ENCODE measurements at places on chromosomes 5 and 9.

- no peak for DNase-seq
These were observed 191.0 kb downstream of the CACNA1B start for GRCh38 chr9:138068601-138069035.

DNA sequence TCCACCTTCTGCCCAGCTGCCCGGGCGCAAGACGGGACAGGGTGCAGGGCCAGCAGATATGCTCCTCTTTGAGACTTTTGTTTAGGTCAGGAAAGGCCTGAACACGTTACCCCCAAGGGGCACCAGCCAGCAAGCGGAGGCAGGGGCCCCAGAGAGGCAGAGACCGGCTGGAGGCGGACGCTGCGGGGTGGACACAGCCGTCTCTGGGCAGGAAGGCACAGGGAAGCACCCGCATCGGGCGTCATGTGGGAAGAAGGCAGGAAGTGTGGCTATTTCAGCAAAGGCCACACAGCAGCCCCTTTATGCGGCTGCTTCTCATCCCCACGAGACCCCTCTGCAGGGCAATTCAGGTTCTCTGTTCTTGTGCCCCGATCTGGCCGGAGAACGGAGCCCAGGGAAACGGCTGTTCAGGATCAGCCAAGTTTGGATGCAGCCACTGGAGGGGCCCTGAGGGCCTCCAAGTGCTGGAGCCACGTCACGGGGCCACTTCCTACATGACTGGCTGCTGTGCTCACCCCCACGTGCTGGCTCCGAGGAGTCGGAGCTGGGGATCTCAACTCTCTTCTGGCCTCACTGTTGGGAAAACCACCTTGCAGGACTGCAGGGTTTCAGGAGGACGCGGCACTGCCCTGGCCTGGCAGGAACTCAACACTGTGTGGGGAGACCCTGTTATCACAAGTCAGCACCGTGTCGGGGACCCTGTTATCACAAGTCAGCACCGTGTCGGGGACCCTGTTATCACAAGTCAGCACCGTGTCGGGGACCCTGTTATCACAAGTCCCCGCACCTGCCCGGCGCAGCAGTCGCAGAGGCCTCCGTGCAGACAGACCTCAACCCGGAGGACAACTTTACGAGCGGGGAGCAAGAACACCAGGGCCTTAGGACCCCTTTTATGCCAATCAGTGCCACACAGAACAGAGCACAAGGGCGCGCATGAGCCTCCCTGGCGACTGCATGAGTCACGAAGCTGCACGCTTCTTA lies 44.4 kb downstream of the SLC12A7 start:
- DNase-seq: no peak

DNA sequence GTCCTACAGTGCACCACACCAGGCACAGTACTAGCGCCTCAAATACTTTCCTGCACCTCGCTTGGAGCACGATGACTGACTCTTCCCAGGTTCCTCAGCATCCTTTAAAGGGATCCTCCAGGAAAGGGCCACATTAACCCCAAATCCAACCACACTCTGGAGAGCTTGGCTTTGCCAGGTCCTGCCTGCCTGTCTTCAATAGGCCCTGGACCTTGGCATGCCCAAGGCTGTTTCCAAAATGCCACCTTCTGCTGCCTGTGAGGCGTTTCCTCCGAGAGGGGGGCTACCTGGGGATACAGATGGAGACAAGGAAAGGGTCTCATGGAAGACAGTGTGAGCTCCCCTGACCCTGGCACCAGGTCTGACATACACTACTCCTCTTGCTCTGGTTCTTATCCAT lies 169.9 kb downstream of the DAB2IP start:
- DNase-seq: no peak

- DNase-seq: no peak
These were observed 2.5 kb downstream of the IL33 start for GRCh38 chr9:6218099-6218502.

DNA sequence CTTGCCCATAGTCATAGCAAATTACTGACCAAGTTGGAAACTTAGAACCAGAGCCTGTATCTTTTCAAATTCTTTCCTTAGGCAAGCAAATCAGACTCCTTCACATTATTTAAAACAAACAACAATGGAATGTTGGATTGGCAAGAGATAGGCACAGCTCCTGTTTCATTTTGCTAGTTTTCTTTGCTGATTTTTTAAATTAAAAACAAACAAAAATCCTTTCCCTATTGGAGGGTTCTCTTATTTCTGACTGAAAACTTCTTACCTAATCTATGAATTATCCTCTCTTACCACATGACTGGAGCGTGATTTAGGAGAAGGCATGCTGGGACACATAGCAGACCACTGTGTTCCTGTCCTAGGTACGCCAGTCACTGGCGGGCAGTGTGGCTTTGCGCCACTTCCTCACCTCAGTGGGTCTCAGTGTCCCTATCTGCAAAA lies 63.0 kb downstream of the TTC39B start:
- DNase-seq: no peak

DNA sequence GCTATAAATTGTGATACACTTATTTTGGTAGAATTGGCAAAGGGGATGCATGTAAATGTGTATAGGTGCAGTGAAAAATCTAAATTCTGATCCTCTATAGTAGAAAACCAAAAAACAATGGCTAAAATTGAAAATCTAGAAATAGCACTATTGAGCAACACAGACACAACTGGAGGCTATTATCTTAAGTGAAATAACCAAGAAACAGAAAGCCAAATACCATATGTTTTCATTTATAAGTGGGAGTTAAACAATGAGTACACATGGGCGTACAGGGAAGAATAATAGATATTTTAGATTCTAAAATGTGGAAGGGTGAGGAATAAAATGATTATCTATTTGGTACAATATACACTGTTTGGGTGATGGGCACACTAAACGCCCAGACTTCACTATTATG lies 183.2 kb upstream of the TUSC1 start:
- no peak for DNase-seq

DNA sequence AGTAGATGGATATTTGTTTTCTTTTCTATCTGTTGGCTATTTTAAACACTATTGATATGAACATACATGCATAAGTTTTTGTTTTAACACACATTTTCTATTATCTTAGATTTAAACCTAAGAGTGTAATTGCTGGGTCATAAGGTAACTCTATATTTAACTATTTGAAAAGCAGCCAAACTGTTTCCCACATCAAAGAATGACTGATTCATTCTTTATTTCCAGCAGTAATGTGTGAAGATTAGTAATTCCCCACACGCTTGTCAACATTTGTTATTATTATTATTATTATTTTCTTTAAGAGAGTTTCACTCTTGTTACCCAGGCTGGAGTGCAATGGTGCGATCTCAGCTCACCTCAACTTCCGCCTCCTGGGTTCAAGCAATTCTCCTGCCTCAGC lies 1495.8 kb downstream of the EFNA5 start:
- DNase-seq: no peak

- no peak for DNase-seq
These were observed 3.0 kb downstream of the HARS2 start for GRCh38 chr5:140694276-140694675.

- no peak for DNase-seq
These were observed 697 bp downstream of the SLC1A1 start for GRCh38 chr9:4490705-4491625.

DNA sequence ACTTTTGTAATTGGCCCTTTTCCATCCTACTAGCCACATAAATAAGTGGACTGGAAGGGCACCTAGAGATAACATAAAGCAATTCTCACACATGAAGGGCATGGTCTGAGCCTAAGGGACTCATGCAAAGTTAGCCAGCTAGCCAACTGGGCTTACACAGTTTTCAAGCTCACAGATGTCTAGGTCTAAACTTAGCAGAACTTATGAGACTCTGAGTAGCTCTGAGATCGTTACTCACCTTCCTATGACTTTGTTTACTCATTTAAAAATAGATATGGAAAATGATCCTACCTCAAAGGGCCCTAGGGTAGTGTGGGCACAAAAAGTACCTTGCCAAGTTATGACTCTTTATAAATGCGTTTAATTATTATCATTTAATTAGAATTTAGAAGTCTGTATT lies 410.4 kb upstream of the MPDZ start:
- no peak for DNase-seq

GRCh38 chr9:110752766-110753165 lies 84.2 kb downstream of the MUSK start:
- DNase-seq: no peak

GRCh38 chr9:33880211-33881089 lies 63.5 kb downstream of the UBE2R2 start:
- DNase-seq: peak; percentile 3

DNA sequence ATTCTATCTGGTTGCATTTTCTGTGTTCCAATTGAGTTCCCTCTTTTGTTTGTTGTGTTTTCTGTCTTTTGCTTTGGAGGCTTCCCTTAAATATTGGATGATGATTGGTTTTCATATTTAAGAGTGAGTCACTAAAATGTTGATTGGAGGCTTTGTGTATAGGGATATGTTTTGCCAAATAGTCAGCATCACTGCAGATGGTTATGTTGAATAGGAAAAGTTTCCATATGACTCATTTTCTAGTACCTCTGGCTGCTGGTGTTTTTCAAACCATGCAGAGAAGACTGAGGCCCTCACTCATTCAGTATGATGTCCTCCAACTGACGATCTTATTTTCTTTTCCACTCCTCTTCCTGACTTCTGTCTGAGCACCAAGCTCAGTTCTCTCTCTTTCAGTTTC lies 1290.0 kb downstream of the EFNA5 start:
- no peak for DNase-seq

DNA sequence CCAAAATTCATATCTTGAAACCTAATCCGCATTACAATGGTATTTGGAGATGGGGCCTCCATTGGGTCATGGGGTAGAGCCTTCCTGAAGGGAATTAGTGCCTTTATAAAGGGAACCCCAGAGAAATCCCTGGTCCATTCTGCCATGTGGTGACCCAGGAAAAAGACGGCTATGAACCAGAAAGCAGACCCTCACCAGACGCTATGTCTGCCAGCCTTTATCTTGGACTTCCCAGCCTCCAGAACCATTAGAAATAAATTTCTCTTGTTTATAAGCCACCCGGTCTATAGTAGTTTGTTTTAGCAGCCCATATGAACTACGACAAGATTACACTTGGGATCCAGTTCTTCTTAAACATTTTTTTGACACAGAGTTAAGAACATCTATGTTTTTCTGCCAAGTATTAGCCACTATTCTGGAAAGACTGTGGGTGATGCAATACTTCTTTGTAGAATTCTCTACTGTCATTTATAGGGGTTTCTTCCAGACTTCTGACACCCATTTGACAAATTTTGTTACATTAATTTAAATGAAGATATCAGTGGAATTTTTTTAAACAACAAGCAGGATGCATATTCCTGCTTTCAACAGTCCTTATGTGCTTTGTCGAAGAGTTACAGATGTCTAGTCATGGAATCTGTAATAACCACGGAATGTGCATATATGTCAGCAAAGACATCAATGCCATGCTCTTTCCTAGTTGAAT lies 572.4 kb downstream of the NR2F1-AS1 start:
- no peak for DNase-seq

GRCh38 chr5:6721442-6721841 lies 8.2 kb downstream of the TENT4A start:
- no peak for DNase-seq

DNA sequence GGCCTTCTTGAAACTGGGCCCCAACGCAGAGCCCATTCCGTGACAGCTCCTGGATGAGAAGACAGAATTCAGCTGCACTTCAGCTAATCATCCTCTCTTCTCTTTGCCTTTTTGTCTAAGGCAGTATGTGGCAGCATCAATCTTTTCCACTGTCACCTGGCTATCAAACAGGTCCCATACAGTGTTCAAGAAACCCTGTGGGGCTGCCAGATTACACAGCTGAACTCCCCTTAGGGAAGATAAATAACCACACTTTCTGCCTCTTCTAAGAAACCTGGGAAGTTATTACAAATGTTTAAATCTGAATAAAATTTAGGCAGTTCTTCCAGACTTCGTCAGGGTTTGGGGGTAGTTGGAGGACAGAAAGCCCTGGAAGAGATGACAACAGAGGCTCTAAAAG lies 61.0 kb downstream of the SPEF2 start:
- no peak for DNase-seq

- DNase-seq: no peak
These were observed 99.9 kb upstream of the BNC2 start for GRCh38 chr9:16970321-16970720.

- DNase-seq: no peak
These were observed 566.9 kb downstream of the PDE4D start for GRCh38 chr5:59326596-59326995.

GRCh38 chr5:43413966-43414365 lies 1.8 kb upstream of the CCL28 start:
- no peak for DNase-seq

- no peak for DNase-seq
These were observed 111.7 kb downstream of the PCSK1 start for GRCh38 chr5:96321345-96321744.

GRCh38 chr9:106820866-106821265 lies 42.1 kb upstream of the ZNF462 start:
- DNase-seq: no peak

- no peak for DNase-seq
These were observed 27.7 kb downstream of the CXXC5 start for GRCh38 chr5:139675825-139676224.

GRCh38 chr9:136787690-136788400 lies 3.3 kb upstream of the TMEM141 start:
- DNase-seq: peak; percentile 81

DNA sequence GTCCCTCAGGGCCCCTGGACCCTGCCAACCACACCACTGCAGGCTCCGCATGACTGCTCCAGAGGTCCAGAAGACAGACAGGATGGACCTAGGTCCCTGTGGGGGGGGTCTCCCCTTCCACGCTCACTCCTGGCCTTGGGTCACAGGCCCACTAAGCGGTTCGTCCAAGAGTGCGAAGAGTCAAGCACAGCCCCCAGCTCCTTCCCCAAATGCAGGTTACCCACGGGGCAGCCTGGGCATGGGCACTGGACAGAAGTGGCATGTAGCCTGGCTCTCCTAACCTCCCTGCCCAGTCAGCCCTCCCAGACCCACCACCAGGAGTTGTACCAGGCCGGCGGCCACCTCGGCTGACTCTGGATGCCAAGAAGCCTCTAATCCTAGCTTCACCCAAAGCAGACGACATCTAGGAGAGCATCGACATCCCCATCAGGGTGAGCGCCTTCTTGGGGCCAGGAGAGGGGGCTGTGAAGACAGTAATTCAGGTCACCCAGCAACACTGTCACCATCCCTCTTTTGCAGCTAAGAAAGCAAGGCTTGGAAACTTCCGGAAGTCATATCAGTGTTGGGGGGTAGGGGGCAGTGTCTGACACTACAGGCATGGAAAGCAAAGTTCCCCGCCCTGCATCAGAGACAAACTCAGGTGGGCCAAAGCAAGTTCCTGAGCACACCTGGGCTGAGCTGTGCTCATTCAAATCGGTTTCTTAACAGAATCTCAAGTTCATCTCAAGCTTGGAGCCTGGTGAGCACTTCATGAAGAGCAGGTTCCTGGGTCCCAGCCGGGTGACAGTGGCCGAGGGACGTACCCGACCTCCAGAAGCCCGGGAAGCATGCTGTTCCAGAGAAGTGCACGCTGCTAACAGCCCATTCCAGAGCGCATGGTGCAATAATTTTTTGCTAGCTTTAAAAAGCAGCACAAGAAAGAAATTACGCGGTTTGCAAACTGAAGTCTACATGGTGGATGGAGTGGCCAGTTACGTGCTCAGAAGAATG lies 68.7 kb downstream of the SEMA4D start:
- DNase-seq: peak; percentile 65

GRCh38 chr5:121053055-121053985 lies 589.2 kb downstream of the PRR16 start:
- no peak for DNase-seq

GRCh38 chr9:20033511-20033910 lies 244.7 kb upstream of the SLC24A2 start:
- no peak for DNase-seq

GRCh38 chr9:98652302-98652701 lies 56.4 kb downstream of the GABBR2 start:
- DNase-seq: no peak

GRCh38 chr9:95264954-95265615 lies 52.4 kb downstream of the FANCC start:
- DNase-seq: no peak

- no peak for DNase-seq
These were observed 75.0 kb downstream of the NSG2 start for GRCh38 chr5:174120401-174121005.
